ENCODE measurements at places on chromosomes 5 and 9.

DNA sequence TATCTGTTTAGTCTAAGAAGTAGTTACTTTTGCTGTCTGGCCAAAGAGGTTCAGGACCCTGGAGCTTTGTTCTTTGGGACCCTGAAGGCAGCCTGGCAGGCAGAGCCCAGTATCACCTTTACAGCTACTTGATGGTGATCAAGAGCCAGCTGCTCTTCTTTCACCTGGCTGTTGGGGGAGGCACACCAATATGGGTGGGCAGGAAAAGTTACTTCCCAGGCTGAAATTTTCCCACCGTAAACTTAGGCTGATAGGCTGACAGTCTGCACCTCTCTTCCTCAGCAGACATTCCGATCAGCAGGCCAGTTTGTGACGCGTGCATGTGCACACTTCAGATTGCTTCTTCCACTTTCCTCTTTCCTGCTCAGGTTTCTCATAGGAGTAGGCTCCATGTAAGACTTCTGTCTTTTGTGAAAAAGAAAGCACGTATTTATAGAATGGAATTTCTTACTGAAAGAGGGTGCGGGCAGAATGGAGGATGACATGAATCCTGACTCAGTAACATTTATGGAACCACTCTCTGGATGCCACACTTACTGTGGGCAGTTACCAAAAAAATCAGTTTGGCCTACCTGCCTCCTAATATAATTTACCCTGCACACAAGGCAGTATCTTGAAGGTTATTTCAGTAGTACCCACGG, 223.9 kb upstream of the DMRT1 start:
- no peak for DNase-seq

- peak; percentile 85 for DNase-seq
These were observed 9.6 kb downstream of the FBXO38 start for GRCh38 chr5:148393390-148393741.

DNA sequence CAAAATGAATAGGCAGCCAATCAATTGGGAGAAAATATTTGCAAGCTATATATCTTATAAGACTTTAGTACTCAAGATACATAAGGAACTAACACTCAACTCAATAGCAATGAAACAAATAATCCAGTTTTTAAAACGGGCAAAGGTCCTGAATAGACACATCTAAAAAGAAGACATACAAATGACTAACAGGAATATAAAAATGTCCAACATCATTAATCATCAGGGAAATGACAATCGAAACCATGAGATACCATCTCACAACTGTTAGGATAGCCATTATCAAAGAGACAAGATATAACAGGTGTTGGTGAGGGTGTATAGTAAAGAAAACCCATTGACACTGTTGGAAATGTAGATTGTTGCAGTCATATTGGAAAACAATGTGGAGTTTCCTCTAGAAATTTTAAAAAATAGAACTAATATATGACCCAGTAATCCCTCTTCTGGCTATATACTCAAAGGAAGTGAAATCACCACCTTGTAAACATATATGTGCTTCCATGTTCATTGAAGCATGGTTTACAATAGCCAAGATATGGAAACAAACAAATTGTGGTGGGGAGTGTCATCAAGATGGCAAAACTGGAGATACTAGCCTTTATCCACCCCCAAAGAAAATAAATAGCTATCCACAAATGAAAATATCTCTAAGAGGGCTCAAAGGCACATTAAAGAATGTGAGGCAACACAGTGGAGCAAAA, 13.9 kb upstream of the BTNL3 start:
- no peak for DNase-seq

DNA sequence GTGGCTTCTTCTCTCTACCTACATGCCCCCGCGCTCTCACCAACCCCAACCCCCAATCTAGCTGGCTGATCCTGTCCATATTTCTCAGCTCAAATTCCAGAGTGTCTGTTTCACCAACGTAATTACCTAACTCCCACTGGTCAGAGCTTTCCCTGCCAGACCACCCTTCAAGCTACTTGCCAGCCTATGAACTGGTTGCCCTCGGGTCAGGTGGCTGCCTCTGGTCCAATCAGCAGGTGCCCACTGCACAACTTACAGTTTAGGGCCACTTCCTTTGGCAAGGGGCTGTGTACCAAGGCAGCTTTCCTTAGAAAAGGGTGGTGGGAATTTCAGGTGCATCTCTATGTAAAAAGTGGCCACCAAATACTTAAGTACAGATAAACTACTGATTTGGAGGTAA, 92.2 kb upstream of the SLC30A5 start:
- no peak for DNase-seq

GRCh38 chr5:107401470-107402122, 269.1 kb downstream of the EFNA5 start:
- no peak for DNase-seq

All from NCI-H1930 (cell line).